ENCODE measurements at places on chromosomes 3 and 15. TPM values are rescaled to one million over a fixed set of nuclear protein-coding genes. Genes with fewer than 3 reads are reported as not detected.

GRCh38 chr3:153070511-153070868 lies 91.5 kb upstream of the RAP2B start:
- DNase-seq = peak; percentile 36

DNA sequence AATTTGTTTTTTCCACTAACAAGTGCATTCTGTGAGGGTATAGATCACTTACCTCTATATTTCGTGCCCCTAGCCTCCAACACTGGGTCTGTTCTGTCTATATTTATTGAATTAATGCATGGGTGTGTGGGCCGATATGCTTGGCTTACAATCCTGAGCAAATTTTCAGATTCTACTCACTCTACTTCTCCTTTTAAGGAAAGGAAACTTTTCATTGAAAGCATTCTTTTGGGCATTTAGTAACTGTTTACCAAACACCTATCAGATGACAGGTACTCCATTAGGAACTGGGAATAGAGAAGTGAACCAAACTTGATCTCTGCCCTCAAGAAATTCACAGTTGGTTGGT lies 60.5 kb downstream of the TLE3 start:
- no peak for DNase-seq

- peak; percentile 87 for DNase-seq
Observed at GRCh38 chr15:68552773-68553172, 26.0 kb upstream of the CORO2B start.

DNA sequence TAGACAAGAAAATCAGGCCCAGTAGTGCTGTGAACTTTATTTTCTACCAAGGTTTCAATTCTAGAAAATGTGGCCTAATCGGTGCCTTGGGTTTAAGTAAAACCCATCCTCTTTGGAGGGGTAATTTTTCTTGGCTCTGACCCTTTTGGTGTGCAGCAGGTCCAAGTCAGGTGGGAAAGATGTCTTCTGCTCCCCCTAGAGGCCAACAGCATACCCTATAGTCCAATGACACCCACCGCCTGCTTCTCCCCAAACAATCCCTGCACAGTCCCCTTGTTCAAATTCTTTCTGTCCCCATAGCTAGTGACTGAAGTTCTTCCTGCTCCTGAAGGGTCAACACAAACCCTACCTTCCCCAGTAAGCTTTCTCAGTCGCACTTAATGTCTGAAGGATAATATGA lies 261.8 kb upstream of the GOLGA6L4 start:
- DNase-seq = no peak

DNA sequence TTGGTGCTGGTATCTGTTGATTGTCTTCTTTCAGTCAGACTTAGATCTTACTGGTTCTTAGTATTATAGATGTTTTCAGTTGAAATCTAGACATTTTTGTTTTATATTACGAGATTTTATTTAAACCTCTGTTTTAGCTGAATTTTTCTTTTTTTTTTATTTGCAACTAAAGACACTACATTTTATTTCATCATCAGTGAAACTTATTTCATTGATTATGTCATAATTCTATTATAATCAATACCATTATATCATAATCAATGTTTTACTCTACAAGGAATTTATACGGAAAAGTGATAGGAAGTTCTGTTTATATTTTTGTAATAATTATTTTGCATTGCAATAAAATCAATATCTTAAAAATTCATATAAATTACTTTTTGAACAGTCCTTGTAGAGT lies 477.4 kb upstream of the MDFIC2 start:
- DNase-seq = no peak

GRCh38 chr3:187450431-187451190 lies 82.4 kb downstream of the RTP4 start:
- no peak for DNase-seq

DNA sequence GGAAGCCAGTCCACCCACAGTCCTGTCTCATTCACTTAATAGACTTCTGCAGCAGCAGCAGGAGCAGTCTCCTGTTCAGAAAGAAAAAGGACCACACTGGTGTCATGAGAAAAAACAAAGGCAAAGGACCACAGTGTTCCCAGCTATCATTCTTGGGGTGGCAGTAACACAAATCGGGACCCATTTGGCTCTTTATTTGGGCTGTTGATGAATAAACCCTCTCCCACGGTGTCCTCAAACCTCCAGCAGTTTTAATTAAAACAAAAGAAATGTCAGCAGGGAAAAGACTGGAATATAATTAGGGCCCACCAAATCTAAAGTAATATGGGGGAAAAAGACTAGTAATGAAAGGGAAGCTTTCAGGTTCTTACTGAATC lies 210.5 kb upstream of the SLC2A2 start:
- no peak for DNase-seq

DNA sequence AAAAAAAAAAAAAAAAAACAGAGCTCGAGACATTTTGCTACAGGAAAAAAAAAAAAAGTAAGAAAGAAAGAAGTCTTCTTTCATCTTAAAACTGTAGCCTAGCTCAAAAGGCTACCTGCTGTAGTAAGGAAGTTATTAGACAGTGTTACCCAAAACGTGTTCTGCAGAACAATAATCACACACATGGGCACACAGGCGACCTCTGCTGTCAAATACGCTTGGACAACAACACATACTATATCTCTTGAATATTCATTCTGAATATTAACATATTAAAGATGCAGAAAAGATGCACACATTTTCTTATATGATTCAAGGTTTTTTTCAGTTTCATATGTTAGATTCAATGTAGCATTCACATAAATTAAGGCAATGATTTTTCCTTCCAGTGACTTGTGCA lies 215.8 kb downstream of the ROBO1 start:
- DNase-seq = no peak

DNA sequence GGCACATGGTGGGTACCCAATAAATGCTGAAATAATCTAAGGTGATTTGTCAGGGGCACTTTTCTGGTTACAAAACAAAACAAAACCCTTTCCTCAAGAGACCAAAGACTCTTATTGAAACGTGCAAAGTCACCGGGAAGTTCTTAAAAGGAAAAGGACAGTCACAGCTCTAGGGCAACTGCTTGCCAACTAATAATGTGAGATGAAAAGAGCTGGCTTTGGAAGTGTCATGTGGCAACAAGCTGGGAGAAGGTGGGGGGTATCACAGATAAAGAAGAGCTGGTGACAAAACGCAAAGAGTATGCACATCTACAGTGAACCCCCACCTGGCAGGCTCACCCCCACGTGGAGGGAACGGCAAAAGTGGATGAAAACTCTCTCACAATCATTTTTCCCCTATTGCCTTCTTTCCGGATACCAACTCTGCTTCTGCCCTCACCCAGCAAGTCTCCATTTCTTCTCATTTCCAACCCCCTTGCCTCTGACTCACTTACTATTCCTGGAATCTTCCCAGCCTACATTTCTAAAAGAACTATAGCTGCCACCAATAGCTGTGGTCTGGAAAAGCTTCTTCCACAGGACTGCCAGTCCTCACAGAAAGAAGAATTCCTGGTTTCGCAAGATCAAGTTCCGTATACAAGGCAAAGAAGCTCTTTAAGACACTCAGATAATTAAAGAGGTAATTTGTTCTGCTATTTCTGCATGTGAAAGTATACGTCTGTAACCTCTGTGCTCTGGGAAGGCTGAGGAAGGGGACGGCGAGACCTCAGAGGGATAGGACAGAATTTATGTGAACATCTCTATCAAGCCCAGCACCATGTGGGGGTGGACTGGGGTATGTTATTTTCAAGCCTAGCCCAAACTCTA lies 21.8 kb upstream of the ANPEP start:
- peak; percentile 95 for DNase-seq

GRCh38 chr3:72465853-72466252 lies 382.4 kb downstream of the SHQ1 start:
- DNase-seq = no peak

GRCh38 chr3:126063358-126063965 lies 20.5 kb downstream of the SLC41A3 start:
- DNase-seq = no peak

- DNase-seq = no peak
Observed at GRCh38 chr15:69232765-69233164, 65.9 kb upstream of the PAQR5 start.

DNA sequence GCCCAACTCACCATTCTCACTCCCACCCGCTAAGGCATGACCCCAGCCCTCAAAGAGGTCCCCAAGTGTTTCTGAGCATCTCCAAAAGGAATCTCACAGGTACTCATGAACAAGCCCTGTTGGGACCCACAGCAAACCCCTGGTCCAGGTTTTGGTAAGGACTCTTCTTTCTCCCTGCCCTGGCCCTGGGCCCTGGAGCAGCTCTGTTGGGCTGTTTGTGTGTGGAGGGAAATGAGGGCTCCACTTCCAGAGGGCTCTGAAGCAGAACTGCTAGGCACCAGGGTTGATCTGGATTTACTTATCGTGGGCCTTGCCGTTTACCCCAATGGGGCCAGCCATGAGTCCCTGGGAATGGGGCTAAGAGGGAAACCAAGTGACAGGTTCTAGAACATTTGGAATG lies 92.9 kb downstream of the TLE3 start:
- DNase-seq = no peak

DNA sequence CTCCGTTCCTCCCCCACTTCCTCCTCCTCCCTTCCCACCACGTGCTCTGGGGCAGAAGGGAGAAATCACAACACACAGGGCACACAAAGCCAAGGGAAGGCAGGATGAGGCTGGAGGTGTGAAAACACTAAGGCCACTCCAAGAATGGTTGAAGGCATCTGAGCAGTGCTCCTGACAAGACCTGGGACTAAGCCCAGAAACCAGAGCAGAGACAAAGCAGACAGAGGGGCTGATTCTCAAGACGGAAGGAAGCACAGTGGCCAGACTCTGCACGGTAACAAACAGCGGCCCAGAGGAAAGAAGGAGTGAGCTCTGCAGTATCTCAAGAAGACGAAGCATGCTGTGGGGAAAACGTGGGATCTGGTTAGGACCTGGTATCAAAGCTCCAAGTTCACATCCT lies 78.1 kb downstream of the ADCY5 start:
- no peak for DNase-seq

The CSTA gene
- 0.78 TPM for total RNA-seq

The MAGI1 gene
- total RNA-seq = 3.4 TPM
